ENCODE measurements at places on chromosomes 12 and 14.

DNA sequence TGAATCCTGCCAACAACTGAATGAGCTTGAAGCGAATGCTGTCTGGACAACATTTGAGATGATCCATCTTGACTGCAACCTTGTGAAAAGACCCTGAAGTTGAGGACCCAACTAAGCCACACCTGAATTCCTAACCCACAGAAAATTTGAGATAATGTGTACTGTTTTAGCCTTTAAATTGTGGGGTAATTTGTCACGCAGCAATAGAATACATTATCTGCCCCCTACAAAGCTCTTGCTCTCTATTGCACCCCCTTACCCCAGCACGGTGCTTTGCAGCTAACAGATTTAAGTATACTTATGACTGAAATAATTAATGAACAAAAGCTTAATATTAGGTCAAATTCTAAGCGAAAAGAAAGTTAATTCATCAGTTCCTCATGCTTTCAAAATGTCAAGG, 1.6 kb downstream of the POLE2 start:
- DNase-seq = no peak

DNA sequence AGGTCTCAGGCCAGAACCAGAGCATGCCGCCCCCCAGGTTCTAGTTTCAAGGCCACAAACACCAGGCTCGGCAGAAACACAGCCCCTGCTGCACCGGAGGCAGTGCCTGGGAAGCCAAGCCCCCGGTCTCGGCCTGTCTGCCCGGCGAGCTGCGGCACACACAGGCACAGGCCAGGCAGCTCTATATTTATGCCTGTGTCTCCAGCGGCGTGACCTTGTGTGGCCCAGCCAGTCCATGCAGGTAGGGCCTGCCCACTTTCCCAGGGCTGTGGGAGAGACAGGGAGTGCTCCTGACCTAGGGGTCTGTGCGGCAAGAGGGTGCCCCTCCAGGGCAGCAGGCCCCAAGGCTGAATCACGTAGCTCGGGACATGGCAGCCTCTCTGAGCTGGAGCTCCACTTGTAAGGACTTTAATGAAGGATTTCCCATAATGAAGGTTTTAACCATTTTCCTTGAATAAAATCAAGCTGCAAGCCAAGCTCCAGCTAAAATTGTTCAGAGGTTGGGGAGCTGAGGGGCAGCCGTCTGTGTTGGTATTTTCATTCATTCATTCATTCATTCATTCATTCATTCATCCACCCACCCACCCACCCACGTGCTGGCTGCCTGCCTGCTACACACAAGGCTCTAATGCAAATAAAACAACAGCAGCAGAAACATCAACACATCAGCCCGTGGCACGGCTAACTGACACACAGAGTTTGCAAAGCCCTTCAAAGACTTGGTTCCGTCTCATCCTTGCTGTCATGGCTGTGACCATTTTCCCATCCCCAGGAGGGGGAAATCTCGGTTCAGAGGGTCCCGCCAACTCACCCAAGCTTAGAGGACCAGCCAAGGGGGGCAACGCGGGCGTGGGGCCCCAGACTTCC, 92.0 kb downstream of the RFLNA start:
- DNase-seq = no peak

DNA sequence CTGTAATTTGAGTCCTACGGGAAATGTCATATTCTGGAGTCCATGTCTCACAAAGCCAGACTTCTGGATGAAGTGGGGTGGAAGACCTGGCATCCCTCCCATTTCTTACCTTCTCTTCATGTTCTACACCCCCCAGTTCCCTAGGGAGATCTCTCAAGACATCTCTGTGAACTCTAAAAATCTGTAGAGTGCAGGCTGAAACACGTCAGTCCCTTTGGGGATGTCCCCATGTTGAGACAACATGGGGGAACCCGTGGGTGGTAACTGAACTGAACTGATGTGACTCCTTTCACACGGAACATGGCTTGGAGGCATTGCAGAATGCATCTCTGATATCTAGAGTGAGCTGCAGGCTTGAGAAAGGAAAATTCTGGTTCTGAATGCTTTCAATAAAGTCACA, 15.2 kb downstream of the SERPINA12 start:
- DNase-seq = no peak

DNA sequence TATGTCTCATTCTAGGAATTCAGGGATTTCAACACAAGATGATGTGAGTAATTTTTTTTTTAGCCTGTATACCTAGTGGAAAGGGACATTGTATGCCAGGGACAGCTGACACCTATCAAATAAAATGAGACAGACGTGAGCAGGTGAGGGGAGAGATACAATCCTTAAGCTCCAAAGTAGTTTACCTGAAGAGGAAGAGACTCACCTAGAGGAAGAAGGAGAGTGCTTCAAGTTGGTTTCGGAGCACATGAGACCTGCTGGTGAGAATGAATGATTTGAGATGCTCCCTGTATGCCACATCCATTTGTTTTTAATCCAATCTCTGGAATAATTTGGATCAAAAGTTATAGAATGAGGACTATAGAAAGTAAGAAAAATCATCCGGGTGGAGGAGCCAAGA, 915.4 kb upstream of the FBXO33 start:
- no peak for DNase-seq

- DNase-seq = peak; percentile 92
Observed at GRCh38 chr12:22459838-22460490, 84.4 kb downstream of the C2CD5 start.

DNA sequence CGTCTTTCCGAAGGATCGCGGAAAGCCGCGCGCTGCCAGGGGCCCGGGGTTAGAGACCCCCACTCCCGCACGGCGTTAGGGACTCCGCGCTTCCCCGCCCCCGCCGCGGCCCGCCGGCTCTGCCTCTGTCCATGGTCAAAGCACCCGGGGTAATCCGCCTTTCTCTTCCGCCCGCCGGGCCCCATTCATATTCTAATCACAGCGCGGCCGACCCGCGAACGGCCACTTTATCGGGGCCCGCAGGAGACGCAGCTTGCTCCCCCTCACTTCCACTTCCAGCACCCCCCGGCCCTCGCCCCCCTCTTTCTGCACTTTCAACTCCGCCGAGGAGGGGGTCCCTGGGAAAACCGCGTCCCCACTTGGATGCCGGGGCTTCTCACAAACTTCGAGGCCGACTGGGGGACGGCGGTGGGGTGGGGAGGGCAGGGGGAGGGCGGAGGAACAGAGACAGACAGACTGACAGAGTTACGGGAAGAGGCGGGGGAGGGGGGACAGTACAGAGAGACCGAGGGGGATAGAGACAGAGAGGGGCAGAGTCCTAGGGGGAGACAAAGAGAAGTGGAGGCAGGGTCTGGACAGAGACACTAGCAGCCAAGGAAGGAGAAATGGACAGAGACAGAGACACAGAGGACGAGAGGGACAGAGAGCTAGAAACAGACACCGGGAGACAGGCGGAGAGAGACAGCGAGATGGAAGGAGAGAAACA, 1.1 kb upstream of the RFX4 start:
- peak; percentile 40 for DNase-seq

- DNase-seq = no peak
Observed at GRCh38 chr14:60653701-60654161, 4.5 kb upstream of the SIX1 start.

DNA sequence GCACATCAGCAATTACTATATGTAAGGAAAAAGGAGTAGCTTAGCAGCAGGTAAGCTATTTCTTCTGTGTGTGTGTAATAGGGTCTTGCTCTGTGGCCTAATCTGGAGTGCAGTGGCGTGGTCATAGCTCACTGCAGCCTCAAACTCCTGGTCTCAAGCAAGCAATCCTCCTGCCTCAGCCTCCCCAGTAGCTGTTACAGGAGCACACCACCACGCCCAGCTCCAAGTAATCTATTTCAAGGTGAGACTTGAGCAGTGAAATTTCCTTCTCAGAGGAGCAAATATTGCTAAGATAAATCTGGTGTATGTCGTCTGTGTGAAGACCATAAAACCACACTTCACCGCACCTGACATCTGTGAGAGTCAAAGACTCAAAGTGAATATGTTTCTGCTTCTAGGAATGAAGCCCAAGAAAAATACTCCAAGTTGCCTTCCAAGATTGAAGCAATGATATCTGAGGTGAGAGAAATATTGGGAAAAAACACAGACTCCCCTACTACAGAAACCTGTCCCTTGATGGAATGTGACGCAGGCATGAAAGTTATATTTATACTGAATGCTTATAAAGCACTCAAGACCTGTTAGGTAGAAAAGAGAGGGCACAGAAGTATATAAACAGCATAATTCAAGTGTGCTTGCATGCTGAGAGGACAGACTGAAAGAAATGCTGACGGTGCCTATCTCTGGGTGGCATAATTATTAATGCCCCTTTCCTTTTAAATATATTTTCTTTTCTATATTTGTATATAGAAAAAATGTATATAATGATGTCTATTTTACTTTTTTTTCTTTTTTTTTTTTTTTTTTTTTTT, 2.5 kb upstream of the SELPLG start:
- DNase-seq = no peak

DNA sequence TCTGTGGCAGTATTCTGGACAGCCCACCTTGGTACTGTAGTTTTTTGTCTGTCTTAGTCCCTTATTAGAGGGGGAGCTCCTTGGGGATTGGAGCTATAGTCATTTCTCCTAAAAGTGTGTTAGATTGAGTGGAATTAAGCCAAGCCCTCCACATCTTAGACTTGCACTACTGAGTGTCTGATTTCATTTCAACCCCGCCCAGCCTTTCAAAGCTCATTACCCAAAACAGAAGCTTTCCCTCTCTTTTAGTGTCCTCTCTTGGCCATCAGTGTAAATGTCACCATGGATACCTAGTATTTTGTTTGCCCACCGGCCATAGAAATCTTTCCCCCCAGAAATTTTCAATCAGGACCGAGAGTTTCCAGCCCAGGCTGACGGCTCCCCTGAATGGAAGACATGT, 74.5 kb downstream of the LRRC74A start:
- DNase-seq = no peak

- DNase-seq = no peak
Observed at GRCh38 chr14:103279142-103280025, 54.7 kb upstream of the EIF5 start.

- no peak for DNase-seq
Observed at GRCh38 chr14:53306911-53307310, 153.8 kb upstream of the DDHD1 start.

DNA sequence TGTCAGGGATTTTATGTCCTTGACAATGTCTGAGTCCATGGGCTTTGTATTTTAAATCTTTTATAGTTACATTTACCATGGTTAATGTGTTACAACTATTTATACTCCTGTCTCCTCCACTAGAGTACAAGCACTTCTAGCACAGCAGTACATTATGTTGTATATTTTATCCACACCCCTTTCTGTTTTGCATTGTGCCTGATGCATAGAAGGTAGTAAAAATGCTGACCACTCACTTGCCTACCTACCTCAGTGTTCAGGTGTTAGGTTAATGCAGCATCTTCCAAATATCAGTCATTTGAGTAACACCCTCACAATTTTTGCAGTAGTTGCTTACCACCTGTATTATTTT, 31.1 kb upstream of the SLC38A2 start:
- no peak for DNase-seq

DNA sequence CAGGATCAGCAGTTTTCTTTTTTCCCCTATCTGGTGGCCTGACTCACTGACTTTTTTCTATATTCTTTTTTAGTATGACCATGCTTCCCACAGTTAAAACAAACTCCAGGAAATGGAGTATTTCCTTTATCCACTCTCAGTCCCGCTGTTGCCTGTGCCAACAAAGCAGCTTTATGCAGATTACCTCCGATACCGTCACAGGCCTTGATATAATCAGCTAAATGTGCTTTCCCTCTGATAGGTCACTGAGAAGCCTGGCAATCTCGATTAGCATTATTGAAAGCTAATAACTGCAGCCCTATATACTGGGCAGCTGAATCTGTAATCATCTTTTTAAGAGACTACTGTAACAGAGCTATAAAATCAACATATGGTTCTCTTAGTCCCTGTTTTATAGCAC, 243.6 kb downstream of the KIF21A start:
- no peak for DNase-seq

DNA sequence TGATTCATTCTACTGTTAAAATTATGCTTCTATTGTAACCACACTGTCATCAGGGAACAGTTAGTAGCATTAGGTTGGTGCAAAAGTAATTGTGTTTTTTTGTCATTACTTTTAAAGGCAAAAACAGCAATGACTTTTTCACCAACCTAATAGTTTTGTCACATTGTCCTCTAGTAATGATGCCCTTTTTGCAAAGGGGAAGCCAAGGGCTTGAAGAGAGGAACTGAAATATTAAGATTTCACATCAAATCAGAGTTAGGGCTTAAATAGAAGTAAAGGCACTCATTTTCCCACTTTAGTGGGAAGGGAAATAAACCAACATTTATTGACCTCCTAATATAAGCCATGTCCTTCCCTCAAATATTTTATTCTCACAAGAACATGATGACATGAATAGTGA, 273.7 kb downstream of the NRXN3 start:
- DNase-seq = no peak

GRCh38 chr12:130506844-130507243, 169.2 kb downstream of the PIWIL1 start:
- no peak for DNase-seq

GRCh38 chr12:68784015-68784414, 24.0 kb upstream of the MDM2 start:
- DNase-seq = peak; percentile 53

GRCh38 chr12:57012600-57013465, 3.5 kb downstream of the TAC3 start:
- DNase-seq = no peak

GRCh38 chr12:90042920-90043641, 334.4 kb upstream of the ATP2B1 start:
- no peak for DNase-seq

- DNase-seq = no peak
Observed at GRCh38 chr12:56682323-56682722, 5.8 kb downstream of the PTGES3 start.

DNA sequence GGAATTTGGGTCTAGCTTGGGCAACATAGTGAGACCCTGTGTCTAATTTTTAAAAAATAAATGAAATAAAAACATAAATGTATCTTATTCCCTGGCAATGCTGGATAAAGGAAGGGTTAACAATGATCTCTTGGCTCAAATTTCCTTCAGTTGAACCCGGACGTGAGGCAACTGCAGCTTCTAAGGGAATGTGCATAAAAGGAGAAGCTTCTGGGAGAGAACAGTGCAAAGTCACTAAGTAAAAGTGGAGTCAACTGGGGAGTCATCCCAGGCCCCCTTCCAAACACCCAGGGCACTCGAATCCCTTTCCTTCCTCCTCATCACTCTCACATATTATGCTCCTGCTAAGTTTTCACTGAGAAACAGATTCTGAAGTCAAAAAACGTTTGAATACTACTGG, 147.3 kb downstream of the PPM1H start:
- DNase-seq = no peak

GRCh38 chr12:114998750-114999128, 314.8 kb upstream of the TBX3 start:
- no peak for DNase-seq

GRCh38 chr12:4445156-4446101, at the start of gene FGF6:
FGF6 (minus strand) TSS chr12:4445815; CDS start chr12:4445570, 245 bp downstream.
- no peak for DNase-seq

- DNase-seq = peak; percentile 28
Observed at GRCh38 chr12:62697893-62698292, 231.3 kb downstream of the MON2 start.

- no peak for DNase-seq
Observed at GRCh38 chr14:91748049-91748448, 16.2 kb upstream of the CATSPERB start.

GRCh38 chr14:96795109-96795828, 1.9 kb upstream of the VRK1 start:
- no peak for DNase-seq

Measured in hematopoietic multipotent progenitor cell treated with erythropoietin and hydrocortisone succinate and interleukin-3 and kit ligand, for 6 days (in vitro differentiated cells).